Stimulated activated CD4-positive, alpha-beta T cell treated with anti-CD3 and anti-CD28 coated beads, Interleukin-4, amount 100 ng/mL, for 1 hour (primary cell): ENCODE measurements at places on chromosomes 5 and 9.

- DNase-seq, result no peak
Observed at GRCh38 chr5:83227611-83228010, 150.3 kb downstream of the XRCC4 start.

GRCh38 chr5:180830253-180831138 lies 27.9 kb upstream of the MGAT1 start:
- DNase-seq, result peak; percentile 69

- DNase-seq, result no peak
Observed at GRCh38 chr5:109318455-109319108, 91.2 kb downstream of the PJA2 start.

- no peak for DNase-seq
Observed at GRCh38 chr9:120676767-120677402, 37.4 kb downstream of the MEGF9 start.

GRCh38 chr5:97750576-97750975 lies 567.5 kb upstream of the RIOK2 start:
- DNase-seq, result no peak

DNA sequence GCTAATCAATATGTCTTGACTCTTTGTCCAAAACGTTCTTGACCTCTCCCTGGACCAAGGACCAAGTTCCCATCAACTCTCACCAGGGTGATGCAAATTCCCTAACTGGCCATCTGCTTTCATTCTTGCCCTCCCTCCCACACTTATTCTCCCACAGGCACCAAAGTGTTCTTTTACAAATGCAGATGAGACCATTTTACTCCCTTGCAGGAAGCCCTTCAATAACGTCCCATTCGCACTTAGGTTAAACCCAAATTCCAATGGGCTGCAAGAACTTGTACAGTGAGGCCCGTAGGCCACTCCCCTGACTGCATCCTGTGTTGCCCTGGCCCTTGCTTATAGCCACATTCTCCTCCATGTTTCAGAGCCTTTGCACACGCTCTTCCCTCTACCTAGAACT lies 7.3 kb downstream of the ARAP3 start:
- DNase-seq, result no peak

- DNase-seq, result no peak
Observed at GRCh38 chr5:8825139-8825757, 720.6 kb downstream of the SEMA5A start.

- no peak for DNase-seq
Observed at GRCh38 chr9:35557320-35557719, 47.7 kb upstream of the TESK1 start.

GRCh38 chr9:87667164-87667738 lies 58.7 kb upstream of the CTSL start:
- DNase-seq, result no peak

DNA sequence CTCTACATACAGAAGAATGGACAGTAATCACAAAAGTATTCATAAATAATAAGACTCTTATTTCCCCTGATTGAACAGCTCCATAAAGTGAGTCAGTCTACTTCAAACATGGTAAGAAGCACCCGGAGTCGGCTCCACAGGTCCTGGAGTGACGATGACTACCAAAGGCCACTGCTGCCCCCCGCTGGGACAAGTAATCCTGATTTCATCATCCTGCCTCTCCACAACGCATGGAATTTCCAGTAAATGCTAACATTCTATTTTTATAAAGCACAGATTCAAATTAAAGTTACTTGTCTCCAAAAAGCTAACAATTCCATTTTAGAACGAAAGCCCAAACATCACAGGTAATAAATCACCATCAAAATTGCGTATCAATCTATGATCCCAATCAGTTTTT lies 16.2 kb downstream of the ATPSCKMT start:
- no peak for DNase-seq

- no peak for DNase-seq
Observed at GRCh38 chr9:33794560-33794959, 801 bp upstream of the PRSS3 start.

DNA sequence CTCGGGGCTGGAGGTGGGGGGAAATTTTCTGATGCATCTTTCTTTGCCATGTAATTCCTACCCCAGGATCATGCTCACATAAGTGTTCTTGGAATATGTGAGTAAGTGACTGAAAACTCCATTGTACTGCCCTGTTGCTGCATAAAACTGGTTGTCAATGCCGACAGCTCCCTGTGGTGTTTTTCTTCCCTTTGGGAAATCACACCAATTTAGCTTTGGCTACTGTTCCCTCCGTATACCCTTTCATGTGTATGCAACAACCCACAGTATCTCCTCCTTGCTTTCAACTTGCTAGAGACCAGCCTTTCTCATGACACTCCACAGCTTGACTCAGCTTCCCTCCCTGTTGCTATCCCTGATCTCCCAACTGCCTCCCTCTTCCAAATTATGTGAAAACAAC lies 240.6 kb downstream of the TRIM32 start:
- DNase-seq, result no peak

DNA sequence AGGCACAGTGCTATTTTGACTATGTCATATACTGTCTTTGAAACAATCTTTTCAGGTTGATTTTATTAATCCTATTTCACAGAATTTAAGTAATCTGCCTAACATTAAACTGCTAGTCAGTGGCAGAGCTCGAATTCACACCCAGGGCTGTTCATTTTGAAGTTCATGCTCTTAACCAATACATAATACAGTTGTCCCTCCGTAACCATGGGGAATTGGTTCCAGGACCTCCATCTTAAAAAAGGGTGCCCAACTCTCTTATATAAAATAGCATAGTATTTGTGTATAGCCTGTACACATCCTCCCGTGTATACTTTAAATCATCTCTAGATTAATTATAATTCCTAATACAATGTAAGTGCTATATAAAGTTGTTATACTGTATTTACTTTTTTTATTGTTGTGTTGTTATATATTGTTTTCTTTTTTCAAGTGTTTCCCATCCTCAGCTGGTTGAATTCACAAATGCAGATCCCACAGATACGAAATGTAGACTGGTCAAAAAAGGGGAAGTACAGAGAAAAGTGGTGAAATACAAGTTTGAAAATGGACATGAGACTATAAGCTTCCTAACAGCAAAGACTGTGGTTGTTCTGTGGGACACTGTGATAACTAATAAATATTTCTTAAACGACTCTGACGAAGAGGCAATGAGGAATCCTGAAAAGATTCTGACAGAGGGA lies 18.3 kb downstream of the RFX3 start:
- no peak for DNase-seq

DNA sequence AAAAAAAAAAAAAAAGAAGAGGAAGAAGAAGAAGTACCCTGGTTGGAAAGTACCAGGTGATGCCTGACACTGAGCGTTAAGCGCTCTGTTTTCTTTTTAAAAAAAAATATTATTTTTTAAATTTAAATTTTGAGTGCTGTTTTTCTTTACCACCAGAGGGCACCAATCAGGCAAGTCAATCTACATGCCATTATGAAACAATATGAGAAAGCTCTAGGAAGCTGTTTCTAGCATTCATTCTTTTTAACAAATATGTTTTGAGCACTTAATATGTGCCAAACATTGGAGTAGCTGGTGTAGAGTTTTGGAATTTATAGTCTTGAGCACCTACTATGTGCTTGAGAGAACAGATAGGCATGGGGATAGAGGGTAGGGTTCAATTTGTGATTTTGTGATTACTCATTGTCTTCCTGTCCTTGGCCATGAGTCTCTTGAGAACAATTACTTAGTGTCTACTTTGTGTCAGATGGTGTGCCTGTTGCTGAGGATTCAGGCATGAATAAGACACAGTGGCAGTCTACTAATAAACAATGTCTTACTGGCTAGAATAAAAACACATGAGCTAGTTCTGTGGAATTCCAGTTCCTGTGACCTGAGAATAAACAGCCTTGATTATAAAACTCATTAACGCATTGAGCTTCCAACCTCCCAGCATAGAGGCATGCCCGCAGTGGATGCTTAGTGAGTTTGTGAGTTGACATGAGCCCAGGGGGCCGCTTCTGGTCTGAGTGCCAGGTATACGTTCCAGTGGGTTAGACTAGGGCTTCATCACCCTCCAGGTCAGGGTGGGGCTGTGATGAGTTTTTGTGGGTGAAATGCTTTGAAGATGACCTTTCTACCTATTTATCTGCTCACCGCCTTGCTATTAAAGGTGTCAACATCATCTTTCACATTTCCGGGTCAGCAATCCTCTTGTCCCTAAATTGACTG lies 3.0 kb upstream of the UBE2R2 start:
- DNase-seq, result no peak

DNA sequence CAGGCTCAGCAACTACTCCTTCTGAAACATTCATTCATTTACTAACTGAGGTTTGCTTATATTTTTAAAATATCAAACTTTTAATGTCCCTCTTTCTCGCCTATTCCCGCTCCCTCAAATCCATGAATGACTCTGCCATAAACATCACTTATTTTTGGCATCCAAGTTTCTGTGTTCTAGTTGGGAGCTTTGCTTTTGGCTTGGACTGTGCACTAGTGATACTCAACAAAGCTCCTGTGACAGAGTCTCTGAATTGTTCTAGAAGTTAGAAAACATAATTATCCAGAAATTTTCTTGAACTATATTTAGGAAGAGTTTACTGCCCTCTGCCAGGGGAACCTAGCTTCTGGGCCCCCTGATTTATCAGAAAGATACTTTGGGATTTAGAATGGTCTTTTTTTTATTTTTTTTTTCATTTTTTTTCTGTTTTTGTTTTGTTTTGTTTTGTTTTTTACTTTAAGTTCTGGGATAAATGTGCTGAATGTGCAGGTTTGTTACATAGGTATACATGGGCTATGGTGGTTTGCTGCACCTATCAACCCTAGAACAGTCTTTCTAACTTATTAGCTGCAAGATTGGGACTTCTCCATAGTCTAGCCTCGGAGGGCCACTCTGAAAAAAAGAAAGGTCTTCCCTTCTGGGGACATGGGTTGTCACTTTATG lies 64.7 kb upstream of the PTGER4 start:
- no peak for DNase-seq

GRCh38 chr9:112029921-112030444 lies 133.4 kb downstream of the UGCG start:
- DNase-seq, result no peak

GRCh38 chr5:179196405-179197079 lies 136.4 kb downstream of the ZNF354C start:
- DNase-seq, result no peak

- DNase-seq, result no peak
Observed at GRCh38 chr9:115883467-115884329, 269.9 kb upstream of the PAPPA start.

DNA sequence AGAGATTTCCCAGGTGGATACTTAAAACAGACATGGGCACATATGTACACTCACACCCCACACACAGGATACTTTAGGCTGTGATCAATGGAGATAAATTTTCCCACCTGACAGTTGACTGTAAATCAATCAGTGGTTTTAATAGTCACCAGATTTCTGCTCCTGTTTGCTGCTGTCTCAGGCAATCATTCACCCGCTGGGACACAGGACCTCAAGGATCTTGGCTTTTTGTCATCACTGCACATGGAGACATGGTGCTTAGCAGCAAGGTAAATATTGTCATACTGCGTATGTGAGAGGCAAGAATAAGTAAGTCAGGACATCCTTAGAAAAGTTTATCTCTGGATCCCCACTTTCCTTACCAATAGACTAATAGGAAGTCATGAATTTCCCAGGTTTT lies 60.8 kb upstream of the KLF9 start:
- DNase-seq, result no peak

- DNase-seq, result no peak
Observed at GRCh38 chr5:3709068-3709716, 113.6 kb downstream of the IRX1 start.

GRCh38 chr9:69134412-69134811 lies 39.7 kb upstream of the TJP2 start:
- no peak for DNase-seq

GRCh38 chr5:38148021-38148625 lies 110.2 kb upstream of the EGFLAM start:
- no peak for DNase-seq
